ENCODE measurements at places on chromosomes 6 and 20. TPM values are rescaled to one million over a fixed set of nuclear protein-coding genes. Genes with fewer than 3 reads are reported as not detected.
A peak's percentile ranks its signal among the peaks of the same experiment; 100 is the strongest.

DNA sequence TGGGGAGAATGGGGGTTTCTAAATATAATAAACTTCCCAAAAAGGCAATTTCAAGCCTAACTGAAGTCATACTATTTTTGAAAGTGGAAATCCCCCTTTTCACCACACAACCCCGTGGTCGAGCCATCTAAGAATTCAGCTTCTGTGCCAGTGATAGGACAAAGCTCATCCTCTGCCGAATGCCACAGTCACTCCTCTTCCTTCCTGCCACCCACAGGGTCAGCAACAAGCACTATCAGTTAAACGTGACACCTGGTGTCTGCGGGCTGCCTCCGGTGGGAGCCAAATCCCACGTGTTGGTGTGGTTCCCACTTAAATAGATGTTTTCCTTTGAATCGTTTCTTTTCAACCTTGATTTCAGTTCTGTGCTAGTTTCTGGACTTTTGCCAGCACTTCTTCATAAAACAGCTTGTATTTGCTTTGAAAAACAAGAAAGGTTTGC lies 60.7 kb downstream of the TNFAIP3 start:
- DNase-seq = peak; percentile 30

DNA sequence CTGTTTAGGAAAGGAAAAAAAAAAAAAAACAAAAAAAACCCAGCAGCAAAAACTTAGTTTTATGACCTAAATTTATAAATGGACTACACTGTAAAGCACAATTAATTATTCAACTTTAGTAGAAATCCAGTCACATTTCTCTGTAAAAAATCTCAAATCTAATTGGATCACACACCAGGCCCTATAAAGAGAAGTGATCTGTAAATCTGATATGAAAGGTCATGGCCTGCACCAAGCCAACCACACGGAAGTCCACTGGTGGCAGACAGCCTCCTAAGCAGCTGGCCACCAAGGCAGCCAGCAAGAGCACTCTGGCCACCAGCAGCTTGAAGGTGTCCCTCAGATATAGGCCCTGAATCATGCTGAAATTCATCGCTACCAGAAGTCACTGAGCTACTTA lies 131.6 kb downstream of the HFE start:
- DNase-seq = no peak

- DNase-seq = no peak
Measured at GRCh38 chr20:63696306-63696627, 185 bp upstream of the TNFRSF6B start.

- no peak for DNase-seq
Measured at GRCh38 chr6:134707342-134708031, 242.4 kb downstream of the ALDH8A1 start.

DNA sequence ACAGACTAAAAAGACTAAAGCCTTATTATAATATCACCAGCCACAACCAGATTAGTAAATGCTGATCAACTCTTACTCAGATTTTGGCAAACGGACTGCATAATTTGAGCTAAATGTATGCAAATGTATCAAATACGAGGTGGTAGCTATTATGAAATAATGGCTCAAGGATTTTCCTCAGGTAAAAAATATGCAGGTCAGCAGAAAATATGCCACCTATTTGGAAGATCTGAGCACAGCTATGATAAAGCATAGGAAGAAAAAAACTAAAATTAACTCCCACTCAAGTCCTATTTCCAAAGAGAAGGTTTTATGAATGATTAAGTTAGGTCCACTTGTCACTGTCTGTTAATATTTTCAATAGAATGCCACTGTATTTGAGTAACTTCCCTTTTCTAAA lies 22.4 kb downstream of the SYCP2 start:
- no peak for DNase-seq

DNA sequence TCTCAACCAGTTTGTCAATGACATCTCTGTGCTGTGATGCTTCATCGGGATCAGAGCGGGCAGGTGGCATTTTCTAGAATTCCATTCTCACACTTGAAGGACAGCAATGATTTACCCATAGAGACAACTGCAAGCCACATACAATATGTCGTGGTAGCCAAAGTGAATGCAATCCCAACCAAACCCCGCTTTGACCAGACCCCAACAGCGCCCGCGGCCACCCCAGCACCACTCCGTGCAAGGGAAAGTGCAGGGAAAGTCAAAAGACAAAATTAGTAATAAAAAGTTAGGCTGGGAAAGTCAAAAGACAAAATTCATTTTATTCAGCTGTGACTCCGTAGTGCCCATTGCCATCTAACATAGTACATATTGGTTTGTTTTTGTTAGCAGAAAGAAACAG lies 88.8 kb upstream of the EYA2 start:
- no peak for DNase-seq

ZBP1 gene
- total RNA-seq = 0.14 TPM

- no peak for DNase-seq
Measured at GRCh38 chr20:31494131-31494530, 19.0 kb downstream of the REM1 start.

DNA sequence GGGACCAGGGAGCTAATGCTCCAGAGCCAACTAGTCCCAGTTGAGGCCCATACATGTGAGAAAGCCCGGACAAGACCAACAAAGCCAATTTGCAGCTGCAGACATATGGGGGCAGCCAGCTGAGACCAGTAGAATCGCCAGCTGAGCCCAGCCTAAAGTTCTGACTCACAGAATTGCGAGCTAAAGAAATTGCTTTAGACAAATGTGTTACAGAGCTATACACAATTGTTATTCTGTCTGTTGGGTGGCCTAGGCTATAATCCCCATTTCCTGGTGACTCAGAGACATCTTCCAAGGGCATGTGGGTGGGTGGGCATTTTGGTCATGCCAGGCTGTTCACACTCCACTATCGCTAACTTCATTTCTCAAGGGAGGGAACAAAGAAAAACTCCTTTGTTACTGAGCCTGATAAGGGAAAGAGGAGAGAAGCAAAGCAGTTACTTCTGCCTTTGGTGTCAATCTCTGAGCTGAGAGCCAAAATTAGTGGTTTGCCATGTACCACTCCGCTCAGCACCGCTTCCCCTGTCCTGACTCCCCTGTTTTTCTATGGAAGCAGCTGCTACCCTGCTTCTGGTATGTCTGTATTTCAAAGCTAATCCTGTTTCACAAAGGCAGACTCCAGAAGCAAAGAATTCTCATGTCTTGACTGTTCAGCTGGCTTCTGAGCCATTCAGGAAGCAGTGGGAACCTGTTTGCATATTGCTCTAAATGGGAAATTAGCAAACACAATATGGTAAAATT lies 26.1 kb downstream of the SCP2D1 start:
- no peak for DNase-seq

HIVEP2 gene
- total RNA-seq = 5.3 TPM

VSTM2L gene
- total RNA-seq = 2.5 TPM

ETV7 gene
- 0.51 TPM for total RNA-seq

- DNase-seq = no peak
Measured at GRCh38 chr20:47263080-47263464, 93.4 kb downstream of the ZMYND8 start.

DNA sequence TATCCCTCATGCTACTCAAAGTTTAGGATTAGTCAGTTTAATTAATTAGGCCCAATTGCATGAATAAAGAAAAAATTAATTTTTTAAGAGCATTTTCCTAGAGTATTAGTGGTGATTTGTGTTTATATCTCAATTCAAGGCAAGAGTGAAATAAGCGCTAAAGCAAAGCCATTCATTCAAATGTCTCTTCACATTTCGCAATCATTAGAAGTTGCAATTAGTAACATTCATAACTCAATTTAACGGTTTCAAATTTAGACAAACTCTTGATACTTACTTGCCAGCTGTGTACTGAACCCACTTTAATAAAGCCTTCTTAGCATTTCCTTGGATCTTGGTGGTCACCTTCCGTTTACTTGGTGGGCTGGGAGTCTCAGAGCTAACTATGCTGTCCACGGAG lies 127.2 kb downstream of the SYNE1 start:
- no peak for DNase-seq

TLDC2 gene
- total RNA-seq = not detected

DNA sequence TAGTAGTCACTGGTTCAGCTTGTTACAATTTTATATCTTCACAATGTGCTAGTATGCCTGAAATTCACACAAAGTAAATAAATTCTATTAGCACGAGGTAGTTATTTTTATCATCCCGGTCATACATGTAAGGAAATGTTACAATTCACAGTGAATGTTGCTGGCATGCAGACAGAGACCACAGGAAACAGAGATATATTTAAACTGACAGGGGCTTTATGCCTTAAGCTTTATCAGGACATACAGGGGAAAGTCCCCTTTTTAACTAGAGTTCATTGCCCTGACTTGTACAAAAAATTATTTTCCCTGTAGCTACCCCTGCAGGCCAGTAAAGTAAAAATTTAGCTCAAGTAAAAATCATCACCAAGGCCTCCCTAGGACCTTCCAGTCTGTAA lies 712.0 kb upstream of the NRSN1 start:
- no peak for DNase-seq

GRCh38 chr6:71411882-71412281 lies 123.3 kb downstream of the OGFRL1 start:
- DNase-seq = no peak

- DNase-seq = no peak
Measured at GRCh38 chr6:24426729-24427446, 24.2 kb downstream of the MRS2 start.

F13A1 gene
- 2.1 TPM for total RNA-seq

RHAG gene
- 0.18 TPM for total RNA-seq

All from right lobe of liver (tissue), 6 donors.